ENCODE measurements at places on chromosomes 1 and 21.
A peak's percentile ranks its signal among the peaks of the same experiment; 100 is the strongest.

DNA sequence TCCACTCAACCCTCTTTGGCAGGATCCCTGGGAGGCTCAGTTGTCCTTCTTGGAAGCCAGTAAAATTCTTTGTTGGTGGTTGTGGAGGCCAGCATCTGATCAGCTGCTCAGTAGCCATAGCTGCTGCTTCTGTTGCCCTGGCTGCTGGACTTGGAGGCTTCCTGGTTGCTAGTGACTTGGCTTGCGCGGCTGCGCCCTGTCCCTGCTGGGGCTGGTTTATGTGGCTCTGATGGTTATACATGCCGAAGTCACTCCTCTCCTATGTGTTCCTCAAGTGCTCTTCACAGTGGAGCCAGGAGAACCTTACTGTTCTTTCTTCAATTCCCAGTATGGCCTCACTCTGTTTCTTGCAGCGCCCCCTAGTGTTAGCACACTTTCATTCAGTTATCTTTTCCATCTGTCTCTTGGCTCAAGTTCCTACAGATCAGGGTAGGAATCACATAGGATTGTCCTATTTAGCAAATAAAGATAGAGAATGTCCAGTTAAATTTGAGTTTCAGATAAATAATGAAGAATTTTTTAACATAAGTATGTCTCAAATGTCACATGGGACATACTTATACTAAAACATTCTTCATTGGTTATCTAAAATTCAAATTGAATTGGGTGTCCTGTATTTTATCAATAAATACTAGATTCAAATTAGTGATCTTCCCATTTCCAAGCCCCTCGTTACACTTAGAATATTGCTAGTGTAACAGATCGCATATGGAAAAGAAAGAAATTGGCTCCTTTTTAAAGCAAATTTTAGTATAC is 176.5 kb downstream of the TGFB2 start:
- peak; percentile 51 for DNase-seq

- DNase-seq = no peak
These were observed 37.2 kb upstream of the TSPEAR start for GRCh38 chr21:44748621-44749020.

GRCh38 chr1:245684166-245684565 is 529.4 kb downstream of the KIF26B start:
- no peak for DNase-seq

- no peak for DNase-seq
These were observed 77.2 kb downstream of the SCCPDH start for GRCh38 chr1:246801241-246802020.

DNA sequence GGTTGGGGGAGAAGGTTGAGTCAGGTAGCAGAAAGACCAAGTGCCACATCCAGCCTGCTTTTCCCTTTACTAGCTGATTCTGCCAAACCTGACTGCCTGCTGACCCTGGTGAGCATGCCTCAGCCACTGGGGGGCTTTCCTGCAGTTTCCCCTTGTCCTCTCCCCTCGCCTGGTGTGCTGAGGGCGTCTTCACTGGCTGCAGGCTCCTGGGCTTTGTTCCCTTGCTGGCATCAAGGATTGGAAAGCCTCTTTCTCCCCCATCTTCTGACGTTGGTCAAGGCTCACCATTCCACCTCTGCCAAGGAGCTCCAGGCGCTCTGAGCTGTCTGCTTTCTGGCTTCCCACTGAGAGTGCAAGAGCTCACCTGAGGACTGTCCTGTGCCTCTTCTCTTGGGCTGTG is 28.4 kb downstream of the MAN1C1 start:
- DNase-seq = no peak

- DNase-seq = no peak
These were observed 28.4 kb downstream of the SLC27A3 start for GRCh38 chr1:153803470-153804056.

- DNase-seq = no peak
These were observed 111.3 kb downstream of the PLPPR5 start for GRCh38 chr1:98893371-98893770.

- peak; percentile 44 for DNase-seq
These were observed 1.2 kb downstream of the LORICRIN start for GRCh38 chr1:153260585-153261280.

GRCh38 chr1:19932866-19933265 is 9.4 kb upstream of the PLA2G2E start:
- DNase-seq = no peak

DNA sequence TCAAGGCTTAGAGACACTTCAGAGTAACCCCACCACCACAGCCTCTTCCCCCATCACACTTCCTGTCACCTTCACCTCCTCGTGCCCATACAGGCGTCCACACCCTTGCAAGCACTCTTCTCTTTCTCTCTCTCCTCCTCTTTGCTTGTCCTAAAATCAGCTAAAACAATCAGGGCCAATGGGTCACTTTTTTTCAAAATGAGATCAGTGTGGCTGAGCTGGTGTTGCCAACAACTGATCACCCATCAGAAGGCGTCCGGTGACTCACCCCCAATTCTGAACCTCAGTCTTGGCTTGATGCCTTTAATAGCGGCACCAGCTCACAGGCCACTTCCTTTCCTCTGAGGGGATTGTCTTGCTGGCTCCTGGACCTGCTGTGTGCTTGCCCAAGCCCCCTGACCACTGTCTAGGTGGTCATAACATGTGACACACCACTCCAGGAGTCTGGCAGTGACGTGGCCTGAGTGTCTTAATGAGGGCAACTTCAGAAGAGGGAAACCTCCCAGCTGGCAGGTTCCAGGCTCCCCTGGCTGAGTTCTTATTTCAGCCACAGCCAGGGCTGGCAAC is 1.6 kb downstream of the DRAXIN start:
- peak; percentile 61 for DNase-seq

DNA sequence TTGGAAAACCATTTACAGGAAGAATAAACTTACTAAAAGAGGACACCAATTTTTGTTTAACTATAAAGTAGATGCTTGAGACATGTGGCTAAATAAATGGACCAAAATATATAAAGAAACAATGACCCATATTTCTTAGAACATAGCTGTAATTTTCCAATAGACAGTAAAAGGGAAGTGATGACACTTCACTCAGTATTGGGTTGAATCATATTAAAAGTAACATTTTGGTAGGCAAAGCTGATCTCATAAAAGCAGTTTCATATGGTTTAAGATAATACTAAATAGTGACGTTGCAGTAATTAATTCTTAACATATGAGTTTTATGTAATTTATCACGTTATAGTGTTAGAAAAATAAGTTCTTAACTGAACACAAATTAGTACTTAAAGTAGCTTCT is 308.9 kb upstream of the RUNX1 start:
- peak; percentile 49 for DNase-seq

DNA sequence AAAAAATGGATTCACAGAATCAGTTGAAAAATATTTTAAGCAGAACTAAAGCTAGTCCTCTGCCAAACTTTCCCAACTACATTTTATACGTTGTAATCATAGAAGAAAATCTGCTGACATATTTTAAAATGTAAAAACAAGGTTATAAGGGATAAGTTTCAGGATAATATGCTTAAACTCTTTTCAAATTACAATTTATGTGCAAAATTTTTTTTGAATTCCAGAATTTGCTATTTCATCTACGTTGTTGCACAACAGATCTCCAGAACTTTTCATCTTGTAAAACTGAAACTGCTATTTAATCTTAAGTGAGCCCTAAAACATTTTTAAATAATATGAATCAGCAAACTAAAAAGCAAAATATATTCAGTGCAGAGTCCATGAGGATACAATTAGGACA is 5.9 kb downstream of the EDEM3 start:
- DNase-seq = no peak

GRCh38 chr1:15309687-15310086 is 62.7 kb downstream of the FHAD1 start:
- DNase-seq = no peak

DNA sequence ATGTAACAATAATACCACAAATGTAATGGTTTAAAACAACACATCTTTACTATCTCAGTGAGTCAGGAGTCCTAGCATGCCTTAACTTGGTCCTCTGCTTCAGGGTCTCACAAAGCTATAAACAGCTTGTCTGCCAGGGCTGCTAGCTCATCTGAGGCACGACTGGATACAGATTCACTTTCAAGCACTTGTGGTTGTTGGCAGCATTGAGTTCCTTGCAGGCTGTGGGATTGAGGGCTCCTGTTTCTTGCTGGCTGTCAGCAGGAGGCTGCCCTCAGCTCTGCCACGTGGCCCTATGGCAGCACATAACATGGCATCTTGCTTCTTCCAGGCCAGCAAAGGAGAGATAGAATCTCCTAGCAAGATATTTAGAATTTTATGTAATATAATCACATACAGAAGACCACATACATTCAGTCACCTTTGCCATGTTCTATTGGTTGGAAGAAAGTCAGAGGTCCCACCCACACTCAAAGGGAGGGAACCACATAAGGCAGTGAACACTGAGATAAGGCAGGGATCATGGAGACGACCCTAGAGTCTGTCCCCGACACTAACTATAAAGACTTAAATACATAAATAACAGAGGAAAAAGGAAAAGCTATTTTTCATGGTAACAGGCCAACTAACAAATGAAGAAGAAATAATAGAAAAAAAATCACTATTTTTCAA is 18.9 kb upstream of the IPP start:
- no peak for DNase-seq

- DNase-seq = no peak
These were observed 55.7 kb downstream of the RGS5 start for GRCh38 chr1:163147019-163147418.

DNA sequence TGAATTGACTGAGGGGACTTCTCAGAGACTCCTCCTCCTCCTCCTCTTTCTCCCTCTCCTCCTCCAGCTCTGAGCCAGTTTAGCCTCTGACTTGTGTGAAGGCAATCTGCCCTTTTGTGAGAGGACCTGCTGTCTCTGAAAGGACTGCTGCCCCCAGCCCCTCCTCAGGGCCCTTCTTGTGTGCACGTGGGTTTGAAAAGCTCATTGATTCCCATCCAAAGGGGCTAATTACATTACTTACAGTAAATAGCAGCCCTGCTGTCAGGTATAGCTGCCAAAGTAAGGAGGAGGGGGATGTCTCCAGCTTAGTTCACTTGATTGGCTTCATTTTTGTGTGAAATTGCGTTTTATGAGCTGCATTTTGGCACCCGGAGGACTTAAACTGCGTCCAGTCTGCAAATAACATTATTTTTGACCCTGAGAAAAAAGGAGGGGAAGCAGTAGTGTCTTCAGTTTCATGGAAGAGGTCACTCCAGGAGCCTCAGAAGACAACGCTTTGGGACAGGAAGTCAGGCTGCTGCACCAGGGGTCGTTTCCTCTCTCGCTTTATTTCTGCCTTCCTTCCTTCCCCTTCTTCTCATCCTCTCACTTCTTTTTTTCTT is 1.8 kb upstream of the LHX9 start:
- no peak for DNase-seq

DNA sequence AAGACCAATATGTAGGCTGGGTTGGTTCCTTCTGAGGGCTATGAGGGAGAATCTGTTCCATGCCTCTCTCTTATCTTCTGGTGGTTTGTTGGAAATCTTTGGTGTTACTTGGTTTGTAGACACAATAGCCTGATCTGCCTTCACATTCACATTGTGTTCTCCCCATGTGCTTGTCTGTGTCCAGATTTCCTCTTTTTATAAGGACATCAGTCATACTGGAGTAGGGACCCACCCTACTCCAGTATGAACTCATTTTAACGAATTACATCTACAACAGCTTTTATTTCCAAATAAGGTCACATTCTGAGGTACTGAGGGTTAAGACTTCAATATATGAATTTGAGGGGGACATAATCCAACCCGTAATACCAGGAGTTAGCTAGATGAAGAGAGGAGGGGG is 75.9 kb downstream of the DISP1 start:
- DNase-seq = no peak

- no peak for DNase-seq
These were observed 18.8 kb downstream of the RNF220 start for GRCh38 chr1:44423591-44424537.

GRCh38 chr21:14866859-14867765 is 197.7 kb downstream of the NRIP1 start:
- no peak for DNase-seq

- no peak for DNase-seq
These were observed 446.1 kb downstream of the SIPA1L2 start for GRCh38 chr1:232183802-232184201.

DNA sequence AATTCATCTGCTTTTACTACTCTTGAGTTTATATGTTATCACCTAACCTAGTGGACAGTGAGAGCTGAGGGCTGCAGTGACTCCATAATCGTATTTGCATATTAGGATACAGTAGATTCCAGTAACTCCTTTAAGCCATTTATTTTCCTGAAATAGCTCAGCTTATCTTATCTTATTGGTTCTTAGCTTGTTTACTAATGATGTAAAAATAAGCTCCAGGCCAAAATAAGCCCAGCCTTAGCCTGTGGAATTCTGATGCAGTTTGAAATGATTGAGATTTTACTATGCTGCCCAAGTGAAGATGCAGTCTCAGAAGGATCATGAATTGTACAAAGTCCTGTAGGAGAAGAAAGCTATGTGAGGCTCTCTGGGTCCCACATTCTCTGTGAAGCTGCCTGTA is 18.1 kb downstream of the ATP1A1 start:
- DNase-seq = no peak

GRCh38 chr1:116769104-116769452 is 14.8 kb downstream of the CD2 start:
- peak; percentile 91 for DNase-seq

DNA sequence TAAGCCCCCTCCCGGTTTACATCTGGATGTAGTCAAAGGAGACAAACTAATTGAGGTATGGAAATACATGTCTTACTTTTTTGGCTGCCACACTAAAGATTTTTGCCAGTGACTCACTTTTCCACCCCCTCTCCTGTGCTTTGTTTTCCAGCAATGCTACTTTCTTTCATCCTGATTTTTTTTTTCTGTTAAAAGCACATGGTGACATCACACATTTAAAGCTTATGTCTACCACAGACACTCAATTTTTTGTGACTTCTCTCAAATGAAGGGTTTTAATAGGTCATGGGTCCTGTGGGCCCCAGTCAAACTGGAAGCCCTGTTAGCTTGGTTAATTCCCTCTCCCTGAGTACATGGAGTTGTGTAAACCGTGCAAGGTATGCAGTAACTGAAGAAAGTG is 2.2 kb downstream of the PPP1R8 start:
- no peak for DNase-seq

GRCh38 chr1:169148472-169149252 is 42.2 kb downstream of the ATP1B1 start:
- DNase-seq = no peak

DNA sequence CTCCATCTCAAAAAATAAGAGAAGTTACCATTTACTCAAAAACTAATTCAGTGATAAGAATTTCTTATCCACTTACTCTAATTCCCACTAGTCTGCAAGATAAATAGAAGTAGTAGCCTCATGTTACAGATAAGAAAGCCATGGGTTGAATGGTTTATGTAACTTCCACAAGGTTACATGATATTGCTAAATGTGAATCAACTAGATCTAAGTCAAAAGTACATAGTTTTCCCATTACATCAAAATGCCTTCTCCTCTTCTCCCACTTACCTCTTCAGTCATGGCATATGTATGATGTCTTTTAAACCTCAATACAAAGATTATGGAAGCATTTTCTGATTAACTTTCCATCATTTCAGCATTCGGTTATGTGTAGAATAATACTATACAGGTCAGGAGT is 108.5 kb downstream of the ASH1L start:
- no peak for DNase-seq

GRCh38 chr1:16127676-16128337 is 28.1 kb downstream of the EPHA2 start:
- DNase-seq = no peak
